ENCODE measurements at places on chromosomes 3 and 15.
A peak's percentile ranks its signal among the peaks of the same experiment; 100 is the strongest.

DNA sequence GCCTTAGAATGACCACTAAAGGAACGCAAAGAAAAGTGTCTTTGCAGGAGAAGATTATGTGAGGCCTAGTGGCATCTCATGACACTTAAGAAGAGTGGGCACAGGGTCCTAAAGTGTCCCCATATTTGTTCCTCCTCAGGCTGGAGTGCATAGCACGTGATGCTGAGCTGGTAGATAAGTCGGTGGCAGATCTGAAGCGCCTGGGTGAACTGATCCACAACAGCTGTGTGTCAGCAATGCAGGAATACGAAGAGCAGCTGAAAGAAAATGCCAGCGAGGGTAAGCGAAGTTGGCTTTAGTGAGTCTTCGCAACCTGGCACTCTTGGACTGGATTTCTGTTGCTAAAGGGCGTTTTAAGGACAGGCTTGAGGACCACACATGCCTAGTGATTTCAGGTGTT lies 92.6 kb downstream of the CHD2 start:
- H3K27me3 ChIP-seq = no peaks in the 10 kb centered on the region
- no peak overlapping the region for H3K4me3 ChIP-seq
- peaks cover 2% of the 10 kb centered on the region for H3K4me1 ChIP-seq
- no peak overlapping the region for H3K27ac ChIP-seq

DNA sequence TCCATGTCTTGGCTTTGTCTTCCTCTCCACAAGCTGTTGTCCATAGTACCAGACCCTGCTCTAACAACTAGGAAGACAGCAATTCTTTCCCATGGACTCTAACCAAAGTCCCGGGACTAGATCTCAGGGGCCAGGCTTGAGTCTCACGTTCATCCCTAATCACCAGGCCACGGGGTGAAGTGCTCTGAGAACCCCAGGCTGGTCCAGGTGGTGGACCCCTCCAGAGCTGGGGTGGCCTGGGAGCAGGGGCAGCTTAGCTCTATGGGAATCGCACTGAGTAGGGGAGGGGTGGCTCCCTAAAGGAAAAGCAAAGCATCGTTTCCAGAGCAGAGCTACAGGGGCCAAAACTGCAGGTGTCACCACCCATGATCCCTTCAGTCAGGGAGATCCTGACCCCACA lies 150.9 kb downstream of the TPRA1 start:
- H3K4me3 ChIP-seq = no peak overlapping the region
- no peak for DNase-seq
- no peak overlapping the region for H3K27ac ChIP-seq
- H3K27me3 ChIP-seq = no peaks in the 10 kb centered on the region
- no peaks in the 10 kb centered on the region for H3K4me1 ChIP-seq

DNA sequence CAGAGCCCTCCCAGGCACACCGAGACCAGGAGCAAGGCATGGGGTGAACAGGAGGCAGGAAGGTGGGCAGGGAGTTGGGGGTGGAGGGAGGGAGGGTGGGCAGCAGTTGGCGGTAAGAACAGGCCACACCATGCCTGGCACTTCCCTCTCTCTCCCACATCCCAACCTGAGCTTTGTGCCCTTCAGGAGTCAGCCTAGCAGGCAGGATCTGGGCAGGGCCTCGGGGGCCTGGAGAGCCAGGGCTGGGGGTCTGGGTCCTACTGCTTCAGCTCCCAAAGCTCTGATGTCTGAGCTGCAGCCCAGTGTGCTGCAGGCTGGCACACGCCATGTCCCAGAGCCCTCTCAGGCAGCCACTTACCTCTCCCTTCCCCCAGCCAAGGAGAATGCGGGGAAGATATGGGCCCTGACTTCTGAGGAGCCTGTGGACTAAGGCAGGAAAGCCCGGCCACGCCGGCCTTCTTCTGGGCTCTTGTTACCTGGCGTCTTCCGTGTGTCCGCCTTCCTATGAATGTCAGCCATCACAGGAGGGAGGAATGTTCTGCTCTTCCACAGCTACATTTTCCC lies 2.9 kb upstream of the MYL3 start:
- no peak for DNase-seq
- H3K36me3 ChIP-seq = no peaks in the 10 kb centered on the region
- no peaks in the 10 kb centered on the region for H3K27me3 ChIP-seq
- peaks cover 21% of the 10 kb centered on the region for H3K4me1 ChIP-seq
- no peak overlapping the region for H3K4me3 ChIP-seq
- H3K27ac ChIP-seq = no peak overlapping the region

GRCh38 chr15:39142500-39142899 lies 438.4 kb upstream of the THBS1 start:
- H3K4me1 ChIP-seq = peaks cover 1% of the 10 kb centered on the region
- DNase-seq = no peak
- no peaks in the 10 kb centered on the region for H3K36me3 ChIP-seq
- no peak overlapping the region for H3K27ac ChIP-seq
- H3K4me3 ChIP-seq = no peak overlapping the region

DNA sequence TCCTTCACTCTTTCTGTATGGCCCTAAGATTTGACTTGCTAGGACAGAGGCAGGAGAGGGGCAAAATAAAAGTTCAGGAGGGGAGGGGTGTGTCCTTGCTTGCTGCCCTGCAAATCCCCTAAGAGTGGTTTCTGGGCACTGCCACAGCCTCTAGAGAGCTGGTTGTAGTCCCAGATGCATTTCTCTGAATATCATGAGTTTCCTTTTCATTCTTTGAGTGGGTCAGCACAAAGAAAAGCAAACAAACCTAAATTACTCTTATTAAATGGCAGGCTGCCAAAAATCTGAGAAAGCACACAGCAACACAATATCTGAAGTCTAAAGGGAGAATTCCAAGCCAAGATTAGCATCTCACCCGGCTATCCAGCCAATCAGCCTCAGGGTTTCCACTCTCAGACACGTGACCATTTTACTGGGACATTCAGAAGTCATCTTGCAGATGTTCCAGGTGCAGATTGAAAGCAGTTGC lies 919.3 kb downstream of the TUSC7 start:
- H3K4me1 ChIP-seq = no peaks in the 10 kb centered on the region
- H3K27ac ChIP-seq = peak overlapping the region; percentile 73
- H3K36me3 ChIP-seq = no peaks in the 10 kb centered on the region

GRCh38 chr3:157533298-157534070 lies 30.3 kb upstream of the VEPH1 start:
- no peaks in the 10 kb centered on the region for H3K4me1 ChIP-seq
- no peaks in the 10 kb centered on the region for H3K36me3 ChIP-seq
- no peaks in the 10 kb centered on the region for H3K27me3 ChIP-seq
- no peak overlapping the region for H3K4me3 ChIP-seq
- no peak for DNase-seq

- no peak for DNase-seq
- no peaks in the 10 kb centered on the region for H3K27me3 ChIP-seq
- no peaks in the 10 kb centered on the region for H3K36me3 ChIP-seq
- H3K4me1 ChIP-seq = peaks cover 8% of the 10 kb centered on the region
- H3K27ac ChIP-seq = peak overlapping the region; percentile 45
- H3K4me3 ChIP-seq = no peak overlapping the region
Measured at GRCh38 chr3:65952842-65953241, 85.9 kb downstream of the MAGI1 start.

DNA sequence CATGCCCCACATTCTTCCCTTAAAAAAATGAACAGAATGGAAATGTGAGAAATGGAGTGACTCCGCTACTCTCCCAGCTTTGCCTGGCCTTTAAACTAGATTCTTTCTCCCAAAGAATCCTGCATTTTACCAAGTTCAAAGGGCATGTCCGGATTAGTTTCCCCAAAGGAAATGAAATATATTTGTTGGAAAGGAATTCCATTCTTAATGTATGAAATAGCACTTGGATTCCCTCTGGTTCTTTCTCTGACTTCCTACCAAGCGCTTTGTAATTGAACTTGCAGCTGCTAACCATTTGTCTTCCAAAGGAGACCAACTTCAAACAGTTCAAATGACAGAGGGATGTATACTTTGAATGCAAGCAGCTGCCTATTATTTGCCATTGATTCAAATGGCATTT lies 18.9 kb downstream of the MAP2K1 start:
- peak; percentile 93 for DNase-seq
- H3K36me3 ChIP-seq = no peaks in the 10 kb centered on the region
- no peaks in the 10 kb centered on the region for H3K27me3 ChIP-seq
- no peak overlapping the region for H3K27ac ChIP-seq
- peaks cover 13% of the 10 kb centered on the region for H3K4me1 ChIP-seq

DNA sequence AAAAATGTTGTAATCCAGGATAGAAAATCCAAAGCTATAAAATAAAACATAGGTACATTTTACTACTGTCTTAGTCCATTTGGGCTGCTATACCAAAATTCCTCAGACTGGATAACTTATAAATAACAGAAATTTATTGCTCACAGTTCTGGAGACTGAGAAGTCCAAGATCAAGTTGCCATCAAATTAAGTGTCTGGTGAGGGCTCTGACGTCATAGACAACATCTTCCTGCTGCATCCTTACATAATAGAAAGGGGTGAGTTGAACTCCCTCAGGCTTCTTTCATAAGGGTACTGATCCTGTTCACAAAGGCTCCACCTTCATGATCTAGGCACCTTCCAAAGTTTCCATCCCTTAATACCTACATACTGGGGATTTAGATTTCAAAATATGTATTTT lies 826.8 kb downstream of the NTRK3 start:
- peaks cover 2% of the 10 kb centered on the region for H3K27me3 ChIP-seq
- H3K27ac ChIP-seq = no peak overlapping the region
- DNase-seq = no peak
- H3K4me1 ChIP-seq = no peaks in the 10 kb centered on the region
- H3K4me3 ChIP-seq = no peak overlapping the region

GRCh38 chr3:45688194-45688881 lies 858 bp upstream of the SACM1L start:
- peak; percentile 76 for DNase-seq
- H3K27ac ChIP-seq = peak overlapping the region; percentile 76
- H3K36me3 ChIP-seq = peaks cover 7% of the 10 kb centered on the region
- peak overlapping the region; percentile 38 for H3K4me3 ChIP-seq
- H3K27me3 ChIP-seq = no peaks in the 10 kb centered on the region

DNA sequence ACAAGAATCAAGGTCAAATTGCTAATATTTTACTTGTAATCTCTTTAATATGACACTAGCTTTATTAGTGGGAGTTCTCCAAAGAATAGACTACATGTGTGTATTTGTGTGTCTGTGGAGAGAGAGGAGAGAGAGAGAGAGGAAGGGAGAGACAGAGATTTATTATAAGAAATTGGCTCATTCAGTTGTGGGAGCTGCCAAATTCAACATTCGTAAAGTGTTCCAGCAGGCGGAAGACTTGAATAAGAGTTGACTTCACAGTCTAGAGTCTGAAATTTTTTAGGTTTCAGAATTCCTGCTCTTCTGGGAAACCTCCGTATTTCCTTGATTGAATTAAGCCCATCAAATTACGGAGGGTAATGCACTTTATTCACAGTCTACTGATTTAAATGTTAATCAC lies 4.7 kb upstream of the CLDN1 start:
- peak; percentile 87 for DNase-seq
- H3K27me3 ChIP-seq = peaks cover under 1% of the 10 kb centered on the region
- peaks cover 2% of the 10 kb centered on the region for H3K4me1 ChIP-seq
- no peak overlapping the region for H3K4me3 ChIP-seq

DNA sequence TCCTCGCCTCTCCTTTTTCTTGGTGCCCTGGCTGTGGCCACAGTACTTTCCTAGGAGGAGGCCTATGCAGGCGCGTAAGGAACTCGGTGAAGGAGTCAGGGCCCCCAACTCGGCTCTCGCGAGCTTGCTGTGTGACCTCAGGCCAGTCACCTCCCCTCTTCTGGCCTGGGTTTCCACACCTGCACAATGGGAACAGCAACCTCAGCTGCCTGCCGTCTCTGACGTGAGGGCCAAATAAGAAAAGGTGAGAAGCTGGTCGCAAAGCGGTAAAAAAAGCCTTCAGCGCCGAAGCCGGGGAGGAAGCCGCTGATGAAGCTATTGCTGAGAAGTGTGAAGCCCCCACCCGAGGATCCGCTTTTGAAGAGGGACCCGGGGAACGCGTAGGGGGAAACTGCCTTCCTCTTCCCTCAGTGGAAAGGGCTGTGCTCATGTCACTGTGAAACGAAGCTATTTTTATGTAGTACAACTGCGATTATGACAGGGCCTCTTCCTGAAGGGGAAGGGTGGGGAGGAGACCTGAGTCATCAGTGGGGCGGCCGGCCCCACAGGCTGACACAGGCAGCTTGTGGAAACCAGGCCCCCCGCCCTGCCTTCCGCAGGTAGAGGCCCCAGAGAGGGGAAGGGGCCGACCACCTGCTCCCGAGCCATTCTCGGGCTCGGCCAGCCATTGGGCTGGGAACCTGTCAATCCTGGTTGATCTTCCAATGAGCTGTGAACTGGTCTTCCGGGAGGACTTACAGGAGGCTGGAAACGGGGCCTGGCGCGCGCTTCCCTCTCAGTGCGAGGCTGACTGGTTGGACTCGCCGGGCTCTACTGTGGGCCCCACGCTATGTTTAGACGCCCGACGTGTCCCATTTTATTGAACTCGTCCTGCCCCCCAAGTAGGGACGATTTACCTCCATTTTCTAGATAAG lies 18.0 kb upstream of the ANKDD1A start:
- H3K27ac ChIP-seq = peak overlapping the region; percentile 88
- peaks cover 33% of the 10 kb centered on the region for H3K4me1 ChIP-seq
- H3K27me3 ChIP-seq = no peaks in the 10 kb centered on the region
- peak; percentile 95 for DNase-seq

- no peaks in the 10 kb centered on the region for H3K4me1 ChIP-seq
- peak; percentile 64 for DNase-seq
- no peaks in the 10 kb centered on the region for H3K36me3 ChIP-seq
- no peaks in the 10 kb centered on the region for H3K27me3 ChIP-seq
- H3K27ac ChIP-seq = no peak overlapping the region
- no peak overlapping the region for H3K4me3 ChIP-seq
Measured at GRCh38 chr3:176872771-176873209, 324.5 kb downstream of the TBL1XR1 start.

All from lung (tissue), 17 donors.